Upper lobe of left lung (tissue), 6 donors: ENCODE measurements at places on chromosomes 1 and 21. TPM values are rescaled to one million over a fixed set of nuclear protein-coding genes. Genes with fewer than 3 reads are reported as not detected.

DNA sequence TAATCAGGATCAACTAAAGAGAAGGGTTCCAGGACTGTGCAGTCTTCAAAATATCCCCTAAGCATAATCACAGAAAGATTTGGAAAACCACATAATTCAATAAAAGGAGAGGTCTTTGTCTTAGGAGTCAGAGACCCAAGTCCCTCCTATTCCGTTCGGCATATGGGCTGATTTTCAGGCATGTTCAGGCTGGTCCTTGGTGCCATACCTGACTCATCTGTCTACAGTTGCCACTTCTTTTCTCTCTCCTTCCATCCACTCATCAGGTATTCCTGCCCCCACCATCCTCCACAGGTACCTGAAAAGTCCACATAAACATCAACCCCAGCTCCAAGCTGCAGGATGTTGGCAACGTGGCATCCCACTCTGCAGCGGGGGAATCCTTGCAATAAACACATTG, 29.7 kb upstream of the RPL11 start:
- no peak overlapping the region for H3K4me3 ChIP-seq
- no peak overlapping the region for H3K27ac ChIP-seq
- no peaks in the 10 kb centered on the region for H3K36me3 ChIP-seq

DNA sequence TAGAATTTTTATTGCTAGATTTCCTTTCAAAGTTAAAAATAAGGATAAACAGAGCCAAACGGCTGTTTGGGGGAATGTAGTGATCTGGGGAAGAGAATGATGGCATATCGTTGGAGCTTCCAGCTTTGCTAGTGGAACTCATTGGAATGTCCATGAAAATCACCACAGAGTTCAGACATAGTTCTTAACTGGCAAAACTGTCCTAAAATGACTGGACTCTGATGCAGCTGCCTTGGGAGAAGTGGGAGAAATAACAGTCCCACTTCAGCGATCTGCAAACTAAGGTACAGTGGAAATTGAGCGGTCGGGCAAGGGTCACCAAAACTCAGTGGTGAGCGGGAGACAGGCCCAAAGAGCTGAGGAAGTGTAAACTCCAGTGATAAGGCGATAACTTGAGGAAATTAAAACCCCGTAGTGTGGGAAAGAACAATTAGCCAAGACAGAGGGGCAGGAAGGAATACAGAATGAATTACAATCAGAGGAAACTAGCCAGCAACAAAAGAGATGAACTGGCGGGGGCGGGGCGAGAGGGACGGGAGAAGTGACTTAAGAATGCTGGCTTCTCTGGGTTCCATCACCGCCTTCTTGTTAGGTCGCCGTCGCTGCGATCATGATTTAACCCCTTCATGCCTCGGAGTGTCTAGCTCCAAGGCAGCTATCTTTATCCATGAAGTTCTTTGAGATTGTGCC, 89.8 kb upstream of the ARHGAP29 start:
- peaks cover 24% of the 10 kb centered on the region for H3K4me1 ChIP-seq
- H3K27me3 ChIP-seq = no peaks in the 10 kb centered on the region
- no peak for DNase-seq
- H3K4me3 ChIP-seq = no peak overlapping the region
- no peaks in the 10 kb centered on the region for H3K36me3 ChIP-seq

The FMO5 gene
- total RNA-seq = 258 TPM

DNA sequence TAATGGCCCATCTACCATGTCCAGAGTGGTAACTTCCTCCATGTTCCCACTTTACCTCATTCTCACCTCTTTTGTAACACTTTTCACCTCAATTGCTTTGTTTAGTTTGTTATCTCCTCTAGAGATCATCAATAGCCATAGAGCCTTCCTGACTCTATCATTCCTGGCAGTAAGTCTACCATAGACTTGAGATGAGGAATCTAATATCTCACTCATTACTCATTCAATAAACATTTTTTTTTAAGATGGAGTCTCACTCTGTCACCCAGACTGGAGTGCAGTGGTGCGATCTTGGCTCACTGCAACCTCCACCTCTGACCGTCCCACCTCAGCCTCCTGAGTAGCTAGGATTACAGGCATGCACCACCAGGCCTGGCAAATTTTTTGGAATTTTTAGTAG, 7.1 kb downstream of the NMNAT2 start:
- peaks cover under 1% of the 10 kb centered on the region for H3K27me3 ChIP-seq
- no peaks in the 10 kb centered on the region for H3K36me3 ChIP-seq
- H3K4me3 ChIP-seq = no peak overlapping the region

The AKR1A1 gene
- 187 TPM for total RNA-seq

DNA sequence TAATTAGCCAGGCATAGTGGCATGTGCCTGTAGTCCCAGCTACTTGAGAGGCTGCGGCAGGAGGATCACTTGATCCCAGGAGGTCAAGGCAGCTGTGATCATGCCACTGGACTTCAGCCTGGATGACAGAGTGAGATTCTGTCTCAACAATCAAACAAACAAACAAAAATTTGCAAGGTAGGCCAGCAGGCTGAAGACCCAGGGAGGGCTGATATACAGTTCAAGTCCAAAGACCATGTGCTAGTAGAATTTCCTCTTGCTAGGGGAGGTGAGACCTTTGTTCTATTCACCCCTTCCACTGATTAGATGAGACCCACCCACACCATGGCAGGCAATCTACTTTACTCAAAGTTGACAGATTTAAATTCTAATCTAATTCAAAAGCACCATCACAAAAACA, 31.2 kb upstream of the CNN3 start:
- peaks cover 20% of the 10 kb centered on the region for H3K4me1 ChIP-seq
- H3K36me3 ChIP-seq = no peaks in the 10 kb centered on the region
- DNase-seq = no peak
- no peak overlapping the region for H3K27ac ChIP-seq
- H3K27me3 ChIP-seq = no peaks in the 10 kb centered on the region
- no peak overlapping the region for H3K4me3 ChIP-seq

The MFSD2A gene
- 63.9 TPM for total RNA-seq

- H3K27ac ChIP-seq = no peak overlapping the region
- no peak overlapping the region for H3K4me3 ChIP-seq
- no peaks in the 10 kb centered on the region for H3K36me3 ChIP-seq
- no peaks in the 10 kb centered on the region for H3K27me3 ChIP-seq
- DNase-seq = no peak
Measured at GRCh38 chr21:17195976-17196375, 316.9 kb upstream of the CXADR start.

- no peak overlapping the region for H3K27ac ChIP-seq
- H3K36me3 ChIP-seq = no peaks in the 10 kb centered on the region
- H3K4me1 ChIP-seq = peaks cover 27% of the 10 kb centered on the region
- no peak overlapping the region for H3K4me3 ChIP-seq
Measured at GRCh38 chr1:182175361-182175931, 113.9 kb upstream of the ZNF648 start.

The GPR37L1 gene
- total RNA-seq = not detected

The ST7L gene
- 15.6 TPM for total RNA-seq

- no peak overlapping the region for H3K27ac ChIP-seq
- no peak for DNase-seq
- H3K27me3 ChIP-seq = no peaks in the 10 kb centered on the region
- H3K36me3 ChIP-seq = peaks cover 3% of the 10 kb centered on the region
Measured at GRCh38 chr1:161956097-161956496, 67.6 kb downstream of the OLFML2B start.

- H3K27ac ChIP-seq = no peak overlapping the region
- no peak overlapping the region for H3K4me3 ChIP-seq
- no peak for DNase-seq
- no peaks in the 10 kb centered on the region for H3K27me3 ChIP-seq
Measured at GRCh38 chr1:53273526-53273925, 35.2 kb upstream of the MAGOH start.

- no peak for DNase-seq
- H3K4me3 ChIP-seq = no peak overlapping the region
- no peaks in the 10 kb centered on the region for H3K4me1 ChIP-seq
- no peaks in the 10 kb centered on the region for H3K27me3 ChIP-seq
Measured at GRCh38 chr21:37855647-37856625, 60.3 kb downstream of the KCNJ6 start.

DNA sequence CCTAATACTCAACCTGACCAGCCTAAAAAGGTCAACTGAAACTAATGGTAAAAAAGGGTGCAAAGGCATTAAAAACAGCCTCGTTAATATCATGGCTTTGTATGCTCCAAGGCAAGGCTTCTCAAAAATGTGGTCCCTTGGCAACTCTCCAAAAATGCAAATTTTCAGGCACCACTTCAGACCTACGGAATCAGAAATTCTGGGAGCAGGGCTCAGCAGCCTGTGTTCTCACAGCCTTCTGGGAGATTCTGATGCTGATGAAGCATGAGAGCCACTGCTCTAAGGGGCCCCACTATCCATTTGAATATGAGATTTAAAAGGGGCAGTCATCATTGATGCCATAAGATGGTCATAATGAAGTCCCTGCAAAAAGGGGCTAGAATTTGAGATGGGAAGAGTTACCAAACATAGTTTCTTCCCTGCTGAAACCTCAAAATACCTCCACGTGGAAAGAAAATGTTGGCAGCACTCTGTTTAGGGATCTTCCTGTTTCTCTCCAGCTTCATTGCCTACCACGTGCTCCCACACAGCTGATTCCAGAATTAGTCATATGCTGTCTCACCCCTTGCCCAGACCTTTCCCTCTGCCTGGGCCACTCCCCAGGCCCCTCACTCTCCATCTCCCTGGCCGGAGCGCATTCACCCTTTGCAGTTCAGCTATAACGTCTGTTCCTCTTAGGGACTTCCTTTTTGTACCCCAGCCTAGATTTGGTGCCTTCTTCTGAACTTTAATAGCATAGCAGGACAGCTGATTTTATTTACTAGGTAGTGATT, 46.7 kb downstream of the PHC2 start:
- no peak overlapping the region for H3K27ac ChIP-seq
- H3K36me3 ChIP-seq = no peaks in the 10 kb centered on the region
- DNase-seq = no peak
- no peaks in the 10 kb centered on the region for H3K27me3 ChIP-seq

The ADGRL4 gene
- total RNA-seq = 13.6 TPM

GRCh38 chr1:24284156-24284471, 35.0 kb upstream of the GRHL3 start:
- H3K27me3 ChIP-seq = no peaks in the 10 kb centered on the region
- H3K36me3 ChIP-seq = no peaks in the 10 kb centered on the region
- H3K27ac ChIP-seq = no peak overlapping the region
- no peak for DNase-seq

The TBX19 gene
- 2.3 TPM for total RNA-seq

- DNase-seq = peak; percentile 62
- H3K4me1 ChIP-seq = peaks cover 62% of the 10 kb centered on the region
- H3K36me3 ChIP-seq = no peaks in the 10 kb centered on the region
- no peaks in the 10 kb centered on the region for H3K27me3 ChIP-seq
- H3K27ac ChIP-seq = peak overlapping the region; percentile 87
Measured at GRCh38 chr1:21933397-21934248, 3.5 kb downstream of the HSPG2 start.

DNA sequence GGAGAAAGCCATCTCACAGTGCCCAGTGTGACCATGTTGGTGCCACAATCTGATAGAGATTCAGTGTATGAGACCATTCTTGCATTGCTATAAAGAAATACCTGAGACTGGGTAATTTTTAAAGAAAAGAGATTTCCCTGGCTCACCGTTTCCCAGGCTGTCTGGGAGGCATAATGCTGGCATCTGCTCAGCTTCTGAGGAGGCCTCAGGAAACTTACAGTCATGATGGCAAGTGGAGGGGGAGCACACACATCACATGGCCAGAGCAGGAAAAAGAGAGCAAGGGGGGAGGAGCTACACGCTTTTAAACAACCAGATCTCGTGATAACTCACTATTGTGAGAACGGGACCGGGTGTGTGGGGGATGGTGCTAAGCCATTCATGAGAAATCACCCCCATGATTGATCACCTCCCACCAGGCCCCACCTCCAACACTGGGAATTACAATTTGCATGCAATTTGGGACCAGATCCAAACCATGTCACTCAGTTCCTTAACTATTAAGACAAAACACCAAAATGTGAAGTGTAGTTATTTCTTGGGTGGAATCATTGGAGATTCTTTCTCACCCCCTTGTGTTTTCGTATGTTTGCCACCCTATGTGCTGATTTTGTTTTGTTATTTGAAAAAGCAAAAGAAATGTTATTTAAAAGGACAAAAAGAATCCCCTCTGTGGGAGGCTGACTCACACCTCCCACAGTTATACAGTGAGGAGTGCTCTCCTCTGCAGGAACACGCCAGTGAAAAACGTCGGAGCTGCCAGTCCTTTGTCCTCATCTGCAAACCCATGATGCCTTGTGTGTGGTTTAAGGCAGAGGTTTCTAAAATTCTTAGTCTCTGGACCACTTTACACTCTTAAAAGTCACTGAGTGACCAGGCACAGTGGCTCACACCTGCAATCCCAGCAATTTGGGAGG, 46.9 kb upstream of the IFNLR1 start:
- H3K27me3 ChIP-seq = no peaks in the 10 kb centered on the region
- DNase-seq = no peak
- no peaks in the 10 kb centered on the region for H3K36me3 ChIP-seq
- no peak overlapping the region for H3K27ac ChIP-seq

- H3K27ac ChIP-seq = no peak overlapping the region
- no peaks in the 10 kb centered on the region for H3K36me3 ChIP-seq
- no peaks in the 10 kb centered on the region for H3K27me3 ChIP-seq
Measured at GRCh38 chr21:42312626-42313104, 2.5 kb downstream of the TFF3 start.

The CLCA1 gene
- total RNA-seq = not detected

- H3K4me1 ChIP-seq = peaks cover 14% of the 10 kb centered on the region
- H3K36me3 ChIP-seq = no peaks in the 10 kb centered on the region
- H3K27me3 ChIP-seq = no peaks in the 10 kb centered on the region
Measured at GRCh38 chr1:25065795-25066238, 135.7 kb upstream of the RUNX3 start.

DNA sequence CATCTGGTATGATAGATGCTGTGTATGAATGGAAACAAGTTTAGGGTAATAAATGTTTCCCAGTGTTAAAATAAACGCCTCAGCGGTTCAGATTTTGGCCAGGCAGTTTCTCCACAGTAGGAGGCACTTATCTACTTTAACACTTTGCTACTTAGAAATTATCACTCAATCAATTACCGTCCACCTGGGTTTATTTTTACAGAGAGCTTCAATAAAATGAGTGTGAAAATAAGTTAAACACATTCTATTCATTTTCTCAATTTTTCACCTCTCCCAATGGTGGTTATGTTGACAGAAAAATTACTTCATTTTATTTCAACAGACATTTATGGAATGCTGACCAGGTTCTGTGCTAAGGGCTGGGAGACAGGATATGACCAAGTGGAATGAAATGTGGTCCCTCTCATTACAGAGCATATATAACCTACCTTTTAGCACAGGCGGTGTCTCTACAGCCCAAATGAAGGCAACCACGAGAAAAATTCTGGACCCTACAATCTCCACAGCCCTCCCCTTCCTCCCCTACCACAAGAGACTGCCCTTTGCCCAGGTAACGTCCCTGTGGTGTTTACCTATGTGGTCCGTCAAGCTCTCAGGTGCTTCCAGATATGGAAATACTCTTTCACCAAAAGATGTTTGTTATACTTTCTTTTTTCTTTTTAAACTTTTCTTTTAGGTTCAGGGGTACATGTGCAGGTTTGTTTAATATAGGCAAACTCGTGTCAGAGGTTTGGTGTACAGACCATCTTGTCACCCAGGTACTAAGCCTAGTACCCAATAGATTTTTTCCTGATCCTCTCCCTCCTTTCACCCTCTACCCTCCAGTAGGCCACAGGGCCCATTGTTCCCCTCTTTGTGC, 105.5 kb downstream of the HLCS start:
- no peaks in the 10 kb centered on the region for H3K4me1 ChIP-seq
- H3K27ac ChIP-seq = peak overlapping the region; percentile 59
- no peak overlapping the region for H3K4me3 ChIP-seq
- DNase-seq = no peak
- H3K27me3 ChIP-seq = no peaks in the 10 kb centered on the region

- no peak for DNase-seq
- H3K36me3 ChIP-seq = no peaks in the 10 kb centered on the region
- H3K4me3 ChIP-seq = peak overlapping the region; percentile 93
Measured at GRCh38 chr1:110208916-110209645, 1.0 kb upstream of the KCNC4 start.
